ENCODE measurements at places on chromosomes 16 and 17. TPM values are rescaled to one million over a fixed set of nuclear protein-coding genes. Genes with fewer than 3 reads are reported as not detected.

RPRML gene
- total RNA-seq = 3.9 TPM

GRCh38 chr16:17082095-17082882, 388.5 kb downstream of the XYLT1 start:
- no peak for DNase-seq

DNA sequence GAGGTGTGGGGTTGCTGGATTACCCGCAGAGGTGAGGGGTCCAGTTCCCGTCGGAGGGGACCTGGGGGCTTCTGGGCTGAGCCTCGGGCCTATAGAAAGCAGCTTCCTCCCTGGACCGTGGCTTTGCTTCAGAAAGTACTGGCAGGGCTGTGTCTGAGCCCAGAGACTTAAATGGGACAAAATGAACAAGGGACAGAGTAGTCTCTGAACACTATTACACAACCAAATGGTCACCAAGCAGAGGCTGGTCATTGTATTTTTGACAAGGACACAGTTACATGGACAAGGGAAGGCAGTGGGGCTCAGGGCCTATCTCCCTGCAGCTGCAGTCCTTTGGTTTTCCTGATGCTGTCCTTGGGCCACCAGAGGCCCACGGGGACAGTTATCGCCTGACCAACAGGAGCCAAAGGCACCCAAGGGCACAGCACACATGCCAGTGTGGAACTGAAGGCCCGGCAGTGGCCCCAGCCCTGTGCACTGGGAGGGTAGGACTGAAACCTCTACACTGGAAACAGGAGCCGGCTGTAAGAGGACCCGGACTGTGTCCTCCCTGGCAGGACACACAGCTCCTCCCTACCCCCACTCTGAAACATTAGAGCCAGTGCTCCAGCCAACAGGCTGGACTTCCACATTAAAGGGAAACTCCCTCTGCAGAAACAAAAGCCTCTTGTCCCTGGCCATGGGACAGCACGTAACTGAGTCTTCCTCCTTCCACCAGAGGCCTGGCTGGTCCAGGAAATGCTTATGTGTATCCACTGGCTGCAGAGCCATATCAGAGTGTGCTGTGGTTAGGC, 26.0 kb upstream of the ERN1 start:
- DNase-seq = peak; percentile 27

DNA sequence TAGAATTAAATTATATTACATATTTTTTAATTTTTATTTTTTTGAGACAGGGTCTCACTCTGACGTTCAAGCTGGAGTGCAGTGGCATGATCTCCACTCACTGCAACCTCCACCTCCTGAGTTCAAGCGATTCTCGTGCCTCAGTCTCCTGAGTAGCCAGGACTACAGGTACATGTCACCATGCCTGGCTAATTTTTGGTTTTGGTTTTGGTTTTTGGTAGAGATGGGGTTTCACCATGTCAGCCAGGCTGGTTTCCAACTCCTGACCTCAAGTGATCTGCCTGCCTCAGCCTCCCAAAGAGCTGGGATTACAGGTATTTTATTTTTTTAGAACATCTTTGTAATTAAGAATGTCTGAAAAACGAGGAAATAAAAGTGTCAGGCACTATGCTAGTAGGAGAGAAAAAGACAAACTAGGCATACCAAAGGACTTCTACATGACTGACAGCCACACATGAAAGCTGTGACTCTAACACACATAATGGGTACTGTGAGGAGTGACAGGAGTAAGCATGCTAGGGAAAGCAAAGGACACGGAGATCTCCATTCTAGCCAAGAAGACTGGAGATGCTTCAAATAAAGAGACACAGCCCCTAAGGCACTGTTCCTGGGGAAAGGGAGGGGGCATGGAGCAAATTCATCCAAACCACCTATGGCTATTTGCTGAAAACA, 7.3 kb downstream of the GNA13 start:
- DNase-seq = no peak

DNA sequence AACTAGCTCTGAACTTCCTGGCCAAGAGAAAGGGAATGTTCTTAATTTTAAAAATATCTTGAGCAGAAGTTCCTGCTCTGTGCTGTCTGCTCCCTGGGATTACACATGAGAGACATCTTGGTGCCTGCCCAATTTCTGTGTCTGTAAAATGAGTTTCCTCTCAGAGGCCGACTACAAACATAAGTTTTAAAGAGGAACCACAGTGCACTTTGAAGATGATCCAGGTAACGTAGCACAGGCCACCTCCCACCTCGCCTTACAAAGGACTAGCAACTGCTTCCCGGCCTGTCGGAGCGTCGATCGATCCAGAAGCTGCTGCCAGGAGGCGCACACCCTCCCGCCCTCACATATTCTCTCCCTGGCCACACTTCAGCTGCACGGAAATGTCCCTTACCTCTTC, 55.0 kb upstream of the ATP2A3 start:
- DNase-seq = no peak

- no peak for DNase-seq
Measured at GRCh38 chr17:79036181-79036580, 12.2 kb downstream of the C1QTNF1 start.
